ENCODE measurements at places on chromosomes 6 and 20.

DNA sequence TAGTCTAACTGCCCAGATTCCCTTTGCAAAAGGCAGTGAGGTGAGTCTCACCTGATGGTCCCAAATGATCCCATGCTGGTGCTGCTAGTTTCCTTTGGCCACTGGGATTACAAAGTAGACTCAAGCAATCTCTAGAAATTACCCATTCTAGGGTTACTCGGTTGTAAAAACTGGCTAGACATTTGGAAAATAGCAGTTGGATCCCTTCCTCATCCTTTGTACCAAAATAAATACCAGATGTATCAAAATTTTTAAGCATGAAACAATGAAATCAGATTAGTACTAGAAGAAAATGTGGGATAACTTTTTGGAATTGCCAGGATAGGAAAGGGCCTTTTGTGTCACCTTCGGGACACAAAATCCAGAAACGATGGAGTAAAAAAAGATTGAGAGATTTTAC, 112.9 kb upstream of the TOP1 start:
- no peak for DNase-seq

- DNase-seq: no peak
Measured at GRCh38 chr20:53569005-53569404, 24.6 kb downstream of the ZNF217 start.

- DNase-seq: no peak
Measured at GRCh38 chr6:29757701-29758293, 34.6 kb downstream of the HLA-F start.

GRCh38 chr6:157058574-157058973, 264.7 kb downstream of the TMEM242 start:
- no peak for DNase-seq

GRCh38 chr6:147567141-147567805, 58.8 kb downstream of the SAMD5 start:
- DNase-seq: no peak

- no peak for DNase-seq
Measured at GRCh38 chr20:46990017-46990595, 95.5 kb downstream of the EYA2 start.

- DNase-seq: no peak
Measured at GRCh38 chr6:137876547-137876946, 9.5 kb downstream of the TNFAIP3 start.

GRCh38 chr6:167570460-167571400, 245.8 kb downstream of the TTLL2 start:
- no peak for DNase-seq

- DNase-seq: peak; percentile 70
Measured at GRCh38 chr6:90184334-90185298, 112.0 kb downstream of the BACH2 start.

- DNase-seq: no peak
Measured at GRCh38 chr6:53111865-53112264, 36.8 kb downstream of the GCM1 start.

DNA sequence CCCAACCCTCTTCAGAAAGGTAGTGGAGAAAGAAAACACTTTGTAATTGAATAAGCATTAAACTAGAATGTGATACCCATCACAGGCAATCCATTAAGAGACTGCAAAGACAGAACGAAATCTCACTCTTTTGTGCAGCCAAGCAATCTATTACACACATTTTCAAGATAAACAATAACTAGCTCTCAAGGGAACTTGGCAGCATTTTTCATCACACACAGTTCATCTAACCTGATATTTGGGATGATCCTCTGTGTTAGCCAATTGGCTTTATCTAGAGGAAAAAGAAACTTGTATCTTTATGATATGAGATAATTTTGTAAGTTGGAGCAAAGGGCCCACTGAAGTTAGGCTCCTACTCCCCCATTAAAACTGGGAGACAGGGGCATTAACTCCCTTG, 1.5 kb upstream of the GZF1 start:
- no peak for DNase-seq

- DNase-seq: no peak
Measured at GRCh38 chr20:2255926-2256531, 39.8 kb upstream of the TGM3 start.

DNA sequence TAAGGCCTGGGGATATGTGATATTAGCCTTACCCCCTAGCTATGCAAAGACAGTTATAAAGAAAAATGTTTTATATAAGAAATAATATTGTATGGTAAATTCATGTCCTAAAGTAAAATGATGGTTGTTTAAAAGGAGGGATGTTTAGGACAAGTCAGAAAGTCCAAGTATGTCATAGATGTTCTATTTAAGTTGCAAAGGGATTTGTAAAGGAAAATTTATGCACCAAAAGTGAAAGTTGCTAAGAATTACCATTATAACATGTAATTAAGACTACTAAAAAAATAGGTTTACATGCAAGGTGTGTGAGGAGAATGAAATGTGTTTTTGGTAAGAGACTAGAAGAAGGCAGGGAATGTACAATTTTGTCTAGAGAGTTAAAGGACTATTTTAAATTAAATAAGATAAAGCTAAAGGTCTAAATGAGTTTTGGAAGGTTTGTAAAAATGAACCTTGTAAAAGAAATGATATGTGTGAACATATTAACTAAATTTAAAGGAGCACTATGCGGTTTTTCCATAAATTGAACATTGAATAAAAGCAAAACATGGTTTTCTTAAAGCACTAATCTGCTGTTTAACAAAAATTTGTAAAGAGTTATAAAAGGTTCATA, 22.7 kb upstream of the GOPC start:
- no peak for DNase-seq

DNA sequence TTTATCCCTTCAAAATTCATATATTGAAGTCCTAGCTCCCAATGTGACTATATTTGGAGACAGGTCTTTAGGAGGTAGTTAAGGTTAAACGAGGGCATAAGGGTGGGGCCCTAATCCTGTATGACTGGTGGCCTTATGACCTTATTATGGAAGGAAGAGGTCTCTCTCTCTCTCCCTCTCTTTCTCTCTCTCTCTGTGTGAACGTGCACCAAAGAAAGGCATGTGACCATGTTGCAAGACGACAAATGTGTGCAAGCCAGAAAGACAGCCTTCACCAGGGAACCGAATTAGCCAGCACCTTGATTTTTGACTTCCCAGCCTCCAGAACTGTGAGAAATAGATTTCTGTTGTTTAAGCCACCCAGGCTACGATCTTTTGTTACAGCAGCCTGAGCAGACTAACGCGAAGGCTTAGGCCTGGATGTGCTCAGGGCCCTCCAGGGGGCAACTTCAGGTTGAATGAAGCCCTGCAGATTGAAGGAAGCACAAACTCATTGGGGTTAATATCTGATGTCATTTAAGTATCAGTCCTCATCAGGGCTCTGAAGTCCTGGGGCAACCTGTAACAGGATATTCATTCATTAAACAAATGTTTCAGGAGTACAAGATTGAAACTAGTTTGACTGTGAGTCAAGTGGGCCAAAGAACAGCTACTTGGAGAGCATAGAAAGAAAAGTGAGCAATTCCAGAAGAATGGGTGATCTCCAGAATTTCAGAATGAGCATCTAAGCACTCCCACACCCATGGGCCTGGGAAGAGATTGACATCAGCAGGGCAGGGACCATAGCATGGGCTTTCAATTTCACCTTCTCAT, 157.4 kb upstream of the TNFAIP3 start:
- DNase-seq: peak; percentile 28

DNA sequence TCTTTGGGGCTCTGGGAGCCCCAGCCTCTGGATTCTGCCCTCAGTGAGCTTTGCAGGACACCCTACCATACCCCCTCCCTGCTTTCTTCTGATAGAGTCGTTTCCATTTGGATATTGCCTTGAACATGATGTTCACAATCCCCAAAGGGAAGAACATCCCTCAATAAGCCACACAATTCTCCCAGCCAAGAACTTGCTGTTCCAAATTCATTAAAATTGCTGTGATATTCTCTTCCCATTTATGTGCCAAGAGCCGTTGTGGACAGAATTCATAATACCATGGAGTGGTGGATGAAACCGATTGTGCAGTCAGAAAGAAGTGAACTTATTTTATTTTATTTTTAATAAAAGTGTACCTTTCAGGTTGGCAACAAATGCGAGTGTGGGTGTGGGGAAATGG, 95.8 kb downstream of the DHX35 start:
- no peak for DNase-seq

DNA sequence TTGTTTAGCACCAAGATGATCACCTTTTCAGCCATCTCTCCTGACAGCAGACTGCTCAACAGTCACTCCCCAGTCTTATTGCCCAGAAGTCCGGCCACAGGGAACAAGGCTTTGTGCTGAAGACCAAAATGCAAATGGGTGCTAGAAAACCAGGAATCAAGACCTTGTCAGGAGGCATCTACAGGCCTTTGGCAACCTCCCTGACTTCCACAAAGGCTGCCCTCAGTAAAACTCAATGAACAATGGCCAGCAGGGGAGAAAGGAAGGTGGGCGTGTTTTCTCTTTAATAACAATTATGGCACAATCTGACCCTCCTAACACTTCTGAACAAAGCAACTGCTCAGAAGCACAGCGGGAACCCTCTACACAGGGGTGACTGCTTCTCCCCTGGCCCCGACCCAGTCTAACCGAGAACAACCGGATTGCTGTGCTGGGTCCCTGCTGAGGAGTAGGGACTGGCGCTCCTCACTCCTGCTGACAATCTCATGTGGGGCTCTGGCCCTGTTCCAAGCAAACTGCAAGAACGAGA, 41.6 kb downstream of the PLCG1 start:
- no peak for DNase-seq

DNA sequence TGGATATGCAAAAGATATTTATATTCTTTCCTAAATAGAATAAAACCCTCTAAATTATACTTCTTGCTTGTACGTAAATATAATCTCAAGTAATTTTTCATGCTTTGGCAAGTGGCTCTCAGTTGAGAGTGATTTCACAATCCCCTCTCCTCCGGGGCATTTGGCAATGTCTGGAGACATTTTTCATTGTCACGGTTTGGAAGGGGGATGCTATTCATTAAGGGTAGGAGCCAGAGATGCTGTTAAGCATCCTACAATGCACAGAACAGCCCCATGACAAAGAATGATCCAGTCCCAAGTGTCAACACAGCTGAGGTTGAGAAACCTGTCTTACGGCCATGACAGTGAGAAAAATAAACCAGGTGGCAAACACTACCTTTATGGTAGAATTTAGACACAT, 75.7 kb downstream of the AGPAT4 start:
- DNase-seq: peak; percentile 61

GRCh38 chr20:41476013-41476441, 109.4 kb upstream of the EMILIN3 start:
- DNase-seq: peak; percentile 74

DNA sequence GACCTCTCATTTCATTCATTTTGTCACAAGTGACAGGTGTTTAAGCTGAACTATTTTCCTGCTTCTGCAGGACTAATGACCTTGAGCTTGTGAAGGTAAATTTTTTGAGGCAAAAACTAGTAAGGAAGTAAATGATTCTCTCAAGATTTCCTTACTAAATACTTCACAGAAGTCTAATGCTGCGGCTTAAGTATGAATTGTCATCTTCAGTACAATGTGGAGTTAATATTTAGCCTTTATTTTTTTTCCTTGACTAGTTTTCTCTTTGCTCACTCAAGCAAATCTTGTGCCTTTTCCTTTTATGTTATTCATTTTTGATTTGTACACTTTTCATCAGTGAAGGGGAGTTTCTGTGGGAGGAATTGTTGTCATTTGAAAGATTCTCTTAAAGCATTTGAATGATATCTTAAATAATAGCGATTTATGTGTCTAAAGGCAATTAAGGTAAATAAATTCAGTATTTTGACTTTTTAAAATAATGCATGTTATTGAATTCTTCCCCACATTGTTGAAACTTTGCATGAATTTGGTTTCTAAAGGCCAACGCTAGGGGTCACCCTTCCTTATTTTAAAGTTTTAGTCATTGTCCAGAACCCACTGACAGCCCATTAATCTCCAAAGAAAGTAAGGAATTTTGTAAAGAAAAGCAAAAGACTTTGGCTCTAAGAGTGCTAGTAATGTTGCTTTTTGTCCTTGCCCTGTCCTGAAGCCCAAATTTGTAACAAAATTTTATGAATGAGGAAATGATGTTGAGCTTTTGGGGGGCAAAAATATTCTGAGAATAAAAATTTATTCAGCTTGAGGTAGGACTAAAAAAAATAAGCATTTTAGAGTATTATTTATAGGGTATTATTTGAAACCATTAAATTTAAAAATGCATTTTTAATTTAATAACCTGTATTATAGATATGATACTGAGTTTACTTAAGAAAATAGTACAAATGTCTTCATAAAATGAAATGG, 157.4 kb upstream of the LAMA2 start:
- peak; percentile 52 for DNase-seq

- no peak for DNase-seq
Measured at GRCh38 chr6:44034931-44035345, 92.3 kb downstream of the MRPL14 start.

- no peak for DNase-seq
Measured at GRCh38 chr20:23130622-23131140, 44.6 kb upstream of the CD93 start.

- no peak for DNase-seq
Measured at GRCh38 chr6:151689499-151690201, 117.8 kb upstream of the ESR1 start.

DNA sequence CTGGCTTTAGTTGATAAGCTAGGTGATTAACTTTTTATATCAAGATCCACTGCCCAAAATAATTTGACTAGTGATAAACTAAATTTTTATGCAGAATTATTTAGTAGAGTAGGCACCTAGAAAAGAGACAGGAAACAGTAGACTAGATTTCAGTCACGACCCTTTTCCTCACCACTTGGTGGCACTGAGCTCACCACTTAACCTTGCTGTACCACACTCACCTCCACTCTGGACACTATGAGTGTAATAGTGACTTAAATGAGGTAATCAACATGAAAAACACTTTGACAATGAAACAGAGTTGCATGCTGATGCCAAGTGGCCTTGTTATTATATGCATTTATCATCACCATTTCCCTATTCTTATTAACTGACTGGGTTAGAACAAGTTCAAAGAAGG, 730.4 kb downstream of the KIF16B start:
- DNase-seq: no peak

GRCh38 chr20:50133041-50133440, 20.1 kb upstream of the UBE2V1 start:
- DNase-seq: no peak

- DNase-seq: no peak
Measured at GRCh38 chr6:46377209-46377608, 114.0 kb downstream of the RCAN2 start.

GRCh38 chr20:19210391-19211155, 1.9 kb upstream of the SLC24A3 start:
- DNase-seq: peak; percentile 48

DNA sequence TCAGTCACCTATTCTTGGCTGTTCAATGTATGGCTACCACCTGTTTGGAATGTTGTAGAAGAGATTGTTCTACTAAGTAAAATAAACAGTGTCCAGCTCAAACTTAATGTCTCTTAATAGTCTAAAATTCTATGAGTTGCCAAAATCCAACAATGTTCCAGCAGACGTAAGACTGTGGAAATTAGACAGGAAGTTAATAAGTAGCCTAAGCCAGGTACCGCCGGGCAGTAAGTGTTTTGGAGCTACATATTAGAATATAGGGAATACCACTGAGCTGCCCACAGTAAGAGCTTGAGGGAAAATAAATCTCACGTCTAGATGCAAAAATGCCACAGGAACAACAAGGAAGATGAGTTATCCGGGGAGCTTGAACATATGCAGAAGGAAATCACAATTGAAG, 7.8 kb upstream of the MANEA start:
- DNase-seq: no peak

- no peak for DNase-seq
Measured at GRCh38 chr6:34157851-34158250, 12.0 kb upstream of the GRM4 start.

Data from fibroblast of skin of abdomen (primary cell).